ENCODE measurements at places on chromosomes 12 and 14. TPM values are rescaled to one million over a fixed set of nuclear protein-coding genes. Genes with fewer than 3 reads are reported as not detected.

- no peak for DNase-seq
Measured at GRCh38 chr12:121490401-121491281, 90.2 kb downstream of the KDM2B start.

The TDRD9 gene
- total RNA-seq = 0.92 TPM

GRCh38 chr14:94379291-94380224 lies 8.8 kb downstream of the SERPINA1 start:
- DNase-seq = no peak

The DYRK2 gene
- total RNA-seq = 11.2 TPM

The GDF11 gene
- total RNA-seq = 3.6 TPM

The EFS gene
- total RNA-seq = not detected

The GAS2L3 gene
- total RNA-seq = 23.6 TPM

The SAMD15 gene
- total RNA-seq = 1.8 TPM

Data from pulmonary artery endothelial cell (primary cell).